ENCODE measurements at places on chromosomes 7 and 10. TPM values are rescaled to one million over a fixed set of nuclear protein-coding genes. Genes with fewer than 3 reads are reported as not detected.

Gene SLC35G1
- total RNA-seq, result 10.2 TPM

Gene AGBL3
- total RNA-seq, result 1.3 TPM

Gene KCND2
- not detected for total RNA-seq

Gene IDI2
- not detected for total RNA-seq

Gene AUTS2
- total RNA-seq, result 5.3 TPM

Gene EPO
- total RNA-seq, result not detected

Gene SLC13A1
- not detected for total RNA-seq

Gene MYL10
- total RNA-seq, result not detected

Gene CYP2C8
- total RNA-seq, result not detected

Gene TMEM196
- not detected for total RNA-seq

Gene SPDYE11
- not detected for total RNA-seq

Gene ZCWPW1
- 1.8 TPM for total RNA-seq

Gene OGDHL
- 0.15 TPM for total RNA-seq

Gene PNLIPRP2
- not detected for total RNA-seq

Gene SLC35B4
- 41.0 TPM for total RNA-seq

Data from A549 treated with DMSO at 1 μM for 4 hours (cell line).